ENCODE measurements at places on chromosomes 1 and 21.

DNA sequence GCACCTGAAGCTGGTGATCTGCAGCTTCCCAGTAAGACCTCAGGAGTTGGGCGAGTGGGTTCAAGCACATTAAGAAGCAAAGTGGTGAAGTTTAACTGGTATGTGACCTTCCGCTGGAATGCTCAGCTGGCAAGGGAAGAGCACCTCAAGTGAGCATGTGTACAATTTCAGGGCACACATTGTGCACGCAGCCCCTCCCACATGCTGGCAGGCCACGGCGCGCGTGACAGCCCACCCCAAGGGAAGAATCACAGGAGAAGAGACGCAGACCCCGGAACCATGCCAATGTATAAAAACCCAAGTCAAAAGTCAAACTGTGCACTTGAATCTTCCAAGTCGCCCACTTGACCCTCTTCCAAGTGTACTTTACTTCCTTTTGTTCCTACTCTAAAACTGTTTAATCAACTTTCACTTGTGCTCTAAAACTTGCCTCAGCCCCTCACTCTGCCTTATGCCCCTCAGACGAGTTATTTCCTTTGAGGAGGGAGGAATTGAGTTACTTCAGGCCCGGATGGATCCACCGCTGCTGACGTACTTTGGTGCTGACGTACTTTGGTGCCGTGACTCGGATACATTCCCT is 20.0 kb downstream of the LRRC3 start:
- DNase-seq, result no peak

DNA sequence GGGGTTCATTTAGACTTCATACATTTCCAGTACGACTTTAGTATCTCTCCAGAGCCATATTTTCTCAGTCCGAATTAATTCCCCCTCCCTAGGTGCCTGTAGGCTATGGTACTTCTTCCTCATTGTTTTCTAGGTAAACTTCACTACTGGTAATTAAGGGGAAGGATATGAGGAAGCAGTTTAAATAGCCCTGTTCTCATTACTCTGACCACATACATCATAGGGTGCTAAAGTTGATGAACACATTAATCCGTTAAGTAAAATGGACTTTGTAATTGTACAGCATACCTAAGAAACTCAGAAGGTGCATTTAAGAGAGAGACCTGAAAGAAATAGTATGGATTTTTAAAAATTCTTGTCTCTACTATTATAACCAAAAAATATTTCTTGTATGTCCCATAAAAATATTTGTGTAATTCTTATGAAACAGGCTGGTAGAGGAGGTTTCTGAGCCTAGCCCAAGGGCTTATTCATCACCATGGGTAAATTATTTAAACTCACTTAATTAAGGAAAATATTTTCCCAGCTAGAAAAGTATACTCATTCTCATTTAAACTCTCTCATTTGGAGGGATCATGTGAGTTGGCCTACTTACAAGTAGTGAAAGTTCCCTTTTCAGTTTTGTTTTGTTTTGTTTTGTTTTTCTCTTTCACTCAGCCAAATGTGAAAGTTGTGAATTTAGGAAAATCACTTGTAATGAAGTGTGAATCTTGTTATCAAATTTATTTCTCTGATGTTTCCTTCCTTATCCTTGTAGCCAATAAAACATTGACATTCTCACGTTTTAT is 2.0 kb downstream of the PRMT6 start:
- no peak for DNase-seq

- DNase-seq, result no peak
These were observed 114.3 kb upstream of the ETV3 start for GRCh38 chr1:157252473-157252872.

DNA sequence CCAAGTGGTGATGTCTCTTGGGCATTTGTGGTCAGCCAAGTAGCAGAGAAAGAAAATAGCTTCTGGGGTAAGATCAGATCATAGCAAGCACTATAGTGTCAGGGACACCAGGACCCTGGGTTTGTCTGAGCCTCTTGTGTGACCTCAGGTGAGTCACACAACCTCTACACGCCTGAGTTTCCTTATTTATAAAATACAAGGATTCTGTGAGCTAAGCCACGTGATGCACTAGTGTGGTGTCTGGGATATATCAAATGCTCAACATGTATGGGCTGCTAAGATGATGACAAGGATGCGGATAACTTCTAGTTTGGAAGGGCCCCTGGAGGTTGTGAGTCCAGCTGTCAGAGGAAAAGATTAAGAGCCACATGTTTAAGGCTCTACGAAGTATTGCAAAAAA is 24.5 kb upstream of the ZNF436 start:
- DNase-seq, result no peak

DNA sequence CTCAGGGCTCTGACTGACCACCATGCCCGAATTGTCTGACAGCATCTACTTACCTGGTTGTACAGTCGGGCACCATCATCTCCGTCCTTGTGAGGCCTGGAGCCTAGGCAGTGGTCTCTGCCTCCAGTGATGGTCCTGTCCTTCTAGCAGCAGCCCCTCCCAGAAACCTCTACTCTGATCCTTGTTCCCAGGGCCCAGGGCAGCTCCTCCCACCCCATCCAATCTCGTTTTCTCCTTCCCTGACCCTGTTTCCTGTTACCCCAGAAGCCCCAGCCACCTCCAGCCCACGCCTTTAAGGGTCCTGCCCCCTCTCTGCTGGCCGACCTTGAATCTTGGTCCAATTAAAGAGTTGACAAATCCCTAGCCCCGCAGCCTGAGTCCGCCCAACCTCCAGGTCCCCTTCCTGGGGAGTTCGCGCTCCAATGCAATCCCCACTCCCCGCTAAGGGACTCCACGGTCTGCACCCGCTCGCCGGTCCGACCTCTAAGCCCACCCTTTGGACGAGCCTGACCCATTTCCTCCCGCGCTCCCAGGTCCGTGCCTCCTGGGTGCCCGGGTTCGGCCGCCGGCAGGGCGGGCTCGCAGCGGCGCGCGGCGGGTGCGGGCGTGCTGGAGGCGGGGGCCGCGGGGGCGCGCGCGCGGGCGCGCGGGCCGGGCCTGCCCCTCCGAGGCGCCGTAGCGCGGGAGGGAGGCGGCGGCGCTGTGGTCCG is at the start of gene B4GALT2:
Gene B4GALT2 (plus strand): TSS at position 660 of the 710 bp plus-strand sequence. CDS start 1,951 bp downstream, outside the sequence.
- DNase-seq, result peak; percentile 25

DNA sequence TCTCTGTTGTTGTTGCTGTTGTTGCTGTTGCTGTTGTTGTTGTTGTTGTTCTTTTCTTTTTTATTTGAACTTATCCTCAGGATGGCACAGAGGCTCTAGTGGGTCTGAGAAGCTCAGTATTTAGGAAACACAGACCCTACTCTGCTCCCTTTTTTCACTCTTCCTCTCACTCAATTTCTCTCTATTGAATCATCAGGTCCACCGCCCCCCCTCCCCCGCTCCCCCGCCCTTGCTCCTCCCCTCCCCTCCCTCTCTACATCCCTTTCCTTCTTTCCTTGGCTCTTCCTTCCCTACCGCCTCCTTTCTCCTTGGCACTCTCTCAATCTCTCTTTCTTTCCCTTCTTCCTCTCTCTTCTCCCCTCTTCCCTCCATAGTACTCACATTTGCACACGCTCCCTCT is 218.5 kb upstream of the ZC3H12A start:
- DNase-seq, result no peak

DNA sequence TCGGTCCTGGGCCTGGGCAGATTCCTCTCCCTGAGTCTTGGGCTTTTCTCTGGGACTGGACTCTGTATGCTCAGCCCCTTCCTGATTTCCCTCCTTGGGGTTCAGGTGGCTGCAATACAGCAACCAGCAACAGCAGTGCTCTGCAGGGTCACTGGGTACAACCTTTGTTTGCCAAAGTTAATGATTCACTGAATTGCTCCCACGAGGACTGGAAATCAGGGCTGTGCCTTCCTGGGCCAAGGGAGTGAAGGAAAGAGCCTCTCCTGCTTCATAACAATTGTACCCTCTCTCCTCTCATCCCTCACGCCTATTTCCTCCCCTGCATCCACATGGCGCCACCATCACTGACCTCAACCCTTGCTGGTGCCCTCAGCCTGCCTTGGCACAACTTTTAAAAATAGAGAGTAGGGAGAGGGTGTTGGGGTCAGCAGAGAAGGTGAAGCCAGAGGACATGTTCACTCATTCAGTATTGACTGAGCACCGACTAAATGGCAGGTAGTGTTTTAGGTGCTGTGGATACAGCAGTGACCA is 52.8 kb upstream of the GOLT1A start:
- DNase-seq, result no peak

DNA sequence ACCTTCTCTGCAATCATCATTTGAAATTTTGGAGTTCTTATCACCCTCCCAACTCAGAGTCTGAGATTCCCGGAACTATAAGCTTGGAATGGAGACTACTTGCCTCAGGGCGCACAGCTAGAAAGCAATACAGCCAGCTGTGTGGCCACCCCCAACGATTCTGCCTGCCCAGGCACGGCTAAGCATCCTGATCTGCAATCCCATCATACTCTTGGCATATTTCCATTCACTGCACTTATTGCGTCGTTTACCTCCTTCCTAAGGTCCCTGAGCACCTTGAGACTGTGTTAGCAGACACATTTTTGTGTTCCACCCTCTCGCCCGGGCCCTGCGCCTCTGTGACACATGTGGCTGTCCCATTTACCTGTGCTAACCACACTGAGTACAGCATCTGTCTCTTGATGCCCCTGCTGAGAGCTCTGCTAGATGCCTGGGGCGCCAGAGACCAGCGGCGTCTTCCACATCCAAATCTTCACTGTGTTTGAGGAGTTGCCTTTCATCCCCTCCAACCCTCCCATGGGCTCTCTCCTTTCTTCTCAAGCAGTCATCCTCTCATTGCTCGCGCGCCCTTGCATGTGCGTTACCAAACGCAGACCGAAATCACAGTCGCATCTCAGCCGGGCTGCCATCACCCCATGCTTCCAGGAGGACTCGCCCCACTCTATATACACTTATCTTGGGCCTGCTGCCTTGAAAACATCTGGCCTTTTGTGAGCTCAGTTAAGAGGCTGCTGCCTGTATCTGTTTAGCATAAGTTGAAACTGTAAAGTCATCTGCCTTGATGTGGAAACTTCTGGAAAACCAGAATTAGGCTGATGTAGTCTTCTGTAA is 3.5 kb upstream of the CLDN19 start:
- DNase-seq, result no peak

GRCh38 chr21:43736224-43736883 is 17.4 kb downstream of the PDXK start:
- no peak for DNase-seq

DNA sequence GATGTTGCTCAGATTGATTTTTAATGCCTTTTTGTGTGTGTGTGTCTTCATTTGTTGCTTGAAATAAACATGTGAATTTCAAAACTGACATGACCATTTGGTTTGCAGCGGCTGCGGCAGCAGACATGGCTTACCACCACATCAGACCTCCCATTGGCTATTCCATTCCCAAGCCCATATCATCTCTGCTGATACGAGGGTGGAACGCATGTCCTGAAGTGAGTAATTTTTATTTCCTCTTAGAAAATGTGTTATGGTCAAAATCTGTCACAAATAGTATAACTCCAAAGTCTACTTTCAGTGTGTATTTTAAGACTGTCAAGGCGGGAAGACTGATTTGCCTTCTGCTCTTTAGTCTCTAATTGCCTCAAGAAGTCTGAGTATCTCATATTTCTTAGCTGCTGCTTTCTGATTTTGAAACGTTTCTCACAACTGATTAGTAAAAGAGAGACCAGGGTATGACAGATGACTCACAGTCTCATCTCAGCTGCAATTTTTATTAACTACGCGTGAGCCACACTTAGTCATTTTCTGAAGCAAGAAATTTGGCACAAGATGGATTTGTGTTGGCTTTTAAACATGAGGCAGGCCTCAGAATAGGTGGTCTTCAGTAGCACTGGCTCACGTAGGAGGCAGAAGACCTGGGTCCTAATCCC is 49.0 kb downstream of the LRRC53 start:
- DNase-seq, result no peak

GRCh38 chr1:150365941-150366340 is 2.0 kb downstream of the RPRD2 start:
- DNase-seq, result no peak

DNA sequence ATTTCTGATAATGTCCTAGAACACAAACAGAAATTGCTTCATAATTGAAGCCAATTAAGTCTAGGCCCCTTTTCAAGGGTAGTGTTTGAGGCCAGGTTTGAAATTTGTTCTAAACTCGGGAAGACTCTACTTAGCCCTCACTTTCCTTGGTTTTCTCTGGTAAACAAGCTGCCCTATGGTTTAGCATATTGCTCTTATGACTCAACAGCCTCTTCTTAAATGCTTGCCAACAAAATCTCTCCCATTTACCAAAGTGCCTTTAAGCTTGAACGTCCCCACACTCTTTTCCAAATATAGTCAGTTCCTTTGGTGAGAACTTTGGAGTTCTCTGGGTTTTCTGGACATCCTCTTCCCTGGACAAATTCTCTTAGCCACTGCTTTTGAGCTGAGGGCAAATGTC is 5.8 kb upstream of the LCE6A start:
- DNase-seq, result no peak

GRCh38 chr21:30829659-30830058 is at the start of gene KRTAP7-1:
KRTAP7-1 (minus strand) TSS chr21:30829759; CDS start chr21:30829698, 61 bp downstream.
- DNase-seq, result no peak

GRCh38 chr1:78334952-78335351 is 155.8 kb upstream of the PTGFR start:
- DNase-seq, result no peak

DNA sequence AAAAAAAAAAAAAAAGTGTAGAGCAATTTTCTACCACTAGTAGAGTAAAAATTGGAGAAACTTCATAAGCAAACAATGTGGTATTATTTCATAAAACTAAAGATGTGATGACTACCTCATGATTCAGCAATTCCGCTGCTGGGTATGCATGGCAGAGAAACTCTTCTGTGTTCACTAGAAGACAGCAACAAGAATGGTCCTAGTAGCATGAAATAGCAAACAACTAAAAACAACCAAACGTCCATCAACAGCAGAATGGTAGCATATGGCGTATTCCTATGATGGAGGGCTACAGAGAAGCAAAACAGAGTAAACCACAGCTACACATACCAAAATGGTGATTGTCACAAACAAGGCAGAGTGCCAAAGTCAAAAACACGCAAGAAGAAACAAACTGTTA is 18.9 kb downstream of the HTR1D start:
- no peak for DNase-seq

GRCh38 chr1:208025031-208025430 is 114.1 kb upstream of the CD34 start:
- no peak for DNase-seq

DNA sequence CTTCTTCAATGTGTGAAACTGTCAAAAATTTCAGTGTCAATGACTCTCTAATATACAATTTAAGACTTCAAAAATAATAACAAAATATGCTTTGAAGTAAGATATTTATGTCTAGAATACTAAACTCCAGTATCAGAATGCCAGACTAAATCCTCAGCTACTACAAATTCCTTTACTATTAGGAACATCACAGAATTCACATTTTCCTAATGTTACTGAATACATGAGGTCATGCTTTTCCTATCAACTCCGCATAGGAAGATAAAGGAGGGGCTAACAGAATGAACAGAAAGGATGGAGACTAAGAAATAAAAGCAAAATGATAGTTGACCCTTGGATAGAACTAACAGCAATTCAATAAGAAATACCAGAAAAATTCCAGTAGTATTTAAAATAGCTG is 292.7 kb downstream of the SDCCAG8 start:
- DNase-seq, result no peak

- DNase-seq, result no peak
These were observed 10.6 kb downstream of the MROH7 start for GRCh38 chr1:54652168-54652567.

- DNase-seq, result no peak
These were observed 29.7 kb upstream of the RPL11 start for GRCh38 chr1:23661887-23662286.

GRCh38 chr1:78491451-78492071 is 787 bp downstream of the PTGFR start:
- DNase-seq, result no peak

GRCh38 chr1:28243685-28244311 is 7.9 kb downstream of the ATP5IF1 start:
- DNase-seq, result no peak

GRCh38 chr1:207964195-207964966 is 53.5 kb upstream of the CD34 start:
- no peak for DNase-seq

GRCh38 chr1:225464851-225465792 is 37.3 kb upstream of the LBR start:
- DNase-seq, result no peak
